ENCODE measurements at places on chromosomes 6 and 20.
A peak's percentile ranks its signal among the peaks of the same experiment; 100 is the strongest.

- DNase-seq = no peak
These were observed 280.6 kb downstream of the SMOC2 start for GRCh38 chr6:168721571-168721970.

DNA sequence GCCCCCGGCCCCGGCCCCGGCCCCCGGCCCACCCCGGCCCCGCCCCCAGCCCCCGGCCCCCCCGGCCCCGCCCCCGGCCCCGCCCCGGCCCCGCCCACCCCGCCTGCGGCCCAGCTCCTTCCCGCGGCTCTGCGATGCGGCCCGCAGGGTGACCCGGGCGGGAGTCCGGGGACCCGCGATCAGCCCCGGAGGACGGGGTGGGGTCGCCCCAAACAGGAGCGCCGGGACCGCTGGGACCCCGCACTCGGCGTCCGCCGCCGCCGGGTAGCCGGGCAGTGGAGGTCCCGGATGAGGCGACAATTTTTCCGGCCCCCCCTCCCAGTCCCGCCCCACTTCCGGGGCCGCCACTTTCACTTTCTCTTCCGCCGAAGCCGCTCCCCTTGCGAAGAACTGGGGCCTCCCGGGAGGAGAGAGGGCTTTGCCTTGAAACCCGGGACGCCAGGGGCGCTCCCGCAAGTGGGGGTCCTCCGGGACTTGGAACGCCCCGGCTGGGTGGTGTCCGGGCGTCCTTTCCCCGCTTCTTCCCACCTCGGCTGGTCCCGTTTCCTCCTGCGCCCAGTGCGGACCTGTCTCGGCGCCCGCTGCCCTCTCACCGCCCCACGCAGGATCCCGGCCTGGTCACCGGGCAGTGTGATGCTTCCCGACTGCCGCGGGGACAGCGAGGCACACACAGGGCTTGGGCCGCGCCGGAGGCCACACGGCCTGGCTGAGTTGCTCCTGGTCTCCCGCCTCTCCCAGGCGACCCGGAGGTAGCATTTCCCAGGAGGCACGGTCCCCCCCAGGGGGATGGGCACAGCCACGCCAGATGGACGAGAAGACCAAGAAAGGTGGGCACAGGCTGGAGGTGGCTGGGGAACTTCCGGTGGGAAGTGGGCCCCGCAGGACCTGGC lies at the start of gene RBCK1:
Gene RBCK1, plus strand, starts transcription at position 347 of the 890 bp plus-strand sequence. Its CDS starts 459 bp downstream, at position 806.
- DNase-seq = peak; percentile 36

- no peak for DNase-seq
These were observed 14.8 kb upstream of the TREM2 start for GRCh38 chr6:41177695-41178094.

- no peak for DNase-seq
These were observed 57.0 kb downstream of the CD40 start for GRCh38 chr20:46175127-46175494.

DNA sequence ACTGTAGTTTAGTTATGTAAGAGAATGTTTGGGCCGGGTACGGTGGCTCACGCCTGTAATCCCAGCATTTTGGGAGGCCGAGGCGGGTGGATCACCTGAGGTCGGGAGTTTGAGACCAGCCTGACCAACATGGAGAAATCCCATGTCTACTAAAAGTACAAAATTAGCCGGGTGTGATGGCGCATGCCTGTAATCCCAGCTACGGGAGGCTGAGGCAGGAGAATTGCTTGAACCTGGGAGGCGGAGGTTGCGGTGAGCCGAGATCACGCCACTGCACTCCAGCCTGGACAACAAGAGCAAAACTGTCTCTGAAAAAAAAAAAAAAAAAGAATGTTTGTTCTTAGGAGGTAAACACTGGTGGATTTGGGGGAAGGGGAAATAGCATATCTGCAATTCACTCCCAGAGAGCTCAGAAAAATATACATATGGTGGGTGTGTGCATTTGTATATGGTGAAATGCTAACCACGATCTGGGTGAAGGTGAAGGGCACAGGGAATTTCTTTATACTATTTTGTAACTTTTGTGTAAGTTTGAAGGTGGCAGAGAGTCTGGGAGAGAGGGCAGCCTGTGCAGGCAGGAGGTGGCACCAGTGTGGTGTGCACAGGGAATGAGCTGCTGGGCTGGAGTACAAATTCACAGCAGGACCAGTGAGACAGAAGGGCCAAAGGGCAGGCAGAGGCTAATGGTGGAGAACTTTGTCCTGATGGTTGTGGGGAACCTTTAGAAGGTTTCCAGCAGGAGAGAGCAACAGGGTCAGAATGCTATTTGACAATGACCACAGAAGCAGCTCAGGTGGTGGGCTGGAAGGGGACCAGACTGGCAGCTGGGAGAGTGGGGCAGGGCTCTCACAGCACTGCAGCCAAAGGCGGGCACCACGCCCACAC lies 42.4 kb downstream of the SSR1 start:
- no peak for DNase-seq

DNA sequence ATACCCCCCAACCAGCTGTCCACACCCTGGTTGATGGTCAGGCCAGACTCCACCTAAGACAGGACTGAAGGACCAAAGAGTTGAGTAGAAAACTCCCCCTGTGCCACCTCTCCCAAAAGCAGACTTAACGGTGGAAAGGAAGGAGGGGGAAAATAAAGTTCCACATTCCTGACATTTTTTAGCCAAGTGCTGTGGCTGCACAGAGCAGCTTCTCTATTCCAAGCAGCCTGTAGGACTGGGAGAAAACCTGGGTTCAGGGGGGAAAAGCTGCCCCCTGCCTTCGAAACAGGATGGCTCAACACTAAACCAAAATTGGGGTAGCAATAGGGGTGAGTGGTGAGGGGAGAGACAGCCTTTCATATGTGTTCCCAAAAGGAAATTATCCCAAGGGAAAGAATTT lies 3.6 kb downstream of the TRAM2 start:
- DNase-seq = no peak

GRCh38 chr6:128892079-128892478 lies 9.1 kb downstream of the LAMA2 start:
- no peak for DNase-seq

- DNase-seq = no peak
These were observed 544 bp upstream of the STK38 start for GRCh38 chr6:36547646-36548400.

DNA sequence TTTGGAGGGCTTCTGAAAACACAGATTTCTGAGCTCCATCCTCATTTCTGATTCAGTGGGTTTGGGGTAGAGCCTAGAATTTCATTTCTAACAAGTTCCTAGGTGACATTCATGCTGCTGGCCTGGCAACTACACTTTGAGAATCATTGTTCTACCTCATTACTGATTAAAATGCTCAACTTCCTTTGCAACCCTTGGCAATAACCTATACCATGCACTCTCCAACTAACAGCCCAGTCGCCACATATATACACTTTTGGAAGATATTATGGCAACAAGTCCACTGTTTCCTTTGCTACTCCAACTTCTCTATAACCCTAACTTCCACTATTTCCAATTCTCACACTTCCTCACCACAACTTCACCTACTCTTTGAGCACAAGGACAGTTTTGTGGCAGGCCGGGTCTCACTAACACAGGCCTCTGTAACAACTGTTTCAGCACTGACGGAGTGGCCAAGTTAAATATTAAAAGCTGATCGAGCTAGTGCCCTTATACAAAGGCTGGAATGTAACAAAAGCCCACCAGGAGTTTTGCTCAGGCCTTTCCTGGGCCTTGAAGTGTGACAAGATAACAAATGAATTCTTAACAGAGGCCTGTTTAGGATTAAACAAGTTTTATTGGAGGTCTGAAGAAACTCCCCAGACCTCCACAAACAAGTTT lies 32.1 kb upstream of the RAB23 start:
- no peak for DNase-seq

- no peak for DNase-seq
These were observed 659.0 kb downstream of the EPM2A start for GRCh38 chr6:145076115-145076841.

DNA sequence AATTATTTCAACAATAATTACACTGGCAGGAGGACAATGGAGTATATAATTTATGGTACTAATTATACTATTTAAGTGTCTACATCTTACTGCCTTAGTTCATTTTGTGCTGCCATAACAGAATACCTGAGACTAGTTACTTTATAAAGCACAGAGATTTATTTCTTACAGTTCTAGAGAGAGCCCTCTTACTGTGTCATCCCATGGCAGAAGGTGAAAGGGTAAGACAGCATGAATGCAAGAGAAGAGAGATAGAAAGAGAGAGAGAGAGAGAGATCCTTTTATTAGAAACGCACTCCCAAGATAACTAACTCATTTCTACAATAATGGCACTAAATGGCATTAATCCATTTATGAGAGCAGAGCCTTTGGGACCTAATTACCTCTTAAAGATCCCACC lies 314.7 kb downstream of the EPM2A start:
- no peak for DNase-seq

DNA sequence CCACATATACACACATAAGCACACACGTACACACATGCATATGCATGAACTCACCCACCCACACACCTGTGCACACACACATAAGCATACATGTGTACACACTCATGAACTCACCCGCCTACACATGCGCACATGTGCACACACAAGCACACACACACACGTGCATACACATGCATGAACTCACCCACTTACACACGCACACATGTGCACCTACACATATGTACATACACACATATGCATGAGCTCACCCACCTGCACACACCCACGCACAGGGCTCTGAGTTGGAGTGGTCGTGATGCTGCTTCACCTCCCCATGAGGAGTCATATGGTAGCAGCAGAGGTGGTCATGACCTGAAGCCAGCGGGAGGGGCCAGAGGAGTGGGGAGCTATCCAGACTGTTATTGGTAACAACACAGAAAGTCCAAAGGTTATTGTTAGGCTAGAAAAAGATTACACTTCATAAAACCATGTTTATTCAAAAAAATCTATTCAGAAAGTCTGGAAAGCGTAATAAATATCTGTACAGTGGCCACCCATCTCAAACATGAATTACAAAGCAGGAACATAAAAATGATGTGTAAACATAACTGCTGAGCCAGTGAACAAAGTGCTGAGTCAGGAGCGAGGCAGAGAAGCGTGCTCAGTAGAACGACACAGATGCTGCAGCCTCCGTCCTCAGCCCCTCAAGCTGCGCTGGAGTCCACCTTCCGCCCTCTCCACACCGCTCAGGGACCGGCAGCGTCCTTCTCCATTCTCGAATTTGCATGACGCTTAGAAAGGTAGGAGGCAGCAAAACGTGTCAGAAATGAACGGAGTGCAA lies 26.4 kb upstream of the MPC1 start:
- no peak for DNase-seq

- no peak for DNase-seq
These were observed 371.9 kb upstream of the CHD6 start for GRCh38 chr20:41989935-41990635.

DNA sequence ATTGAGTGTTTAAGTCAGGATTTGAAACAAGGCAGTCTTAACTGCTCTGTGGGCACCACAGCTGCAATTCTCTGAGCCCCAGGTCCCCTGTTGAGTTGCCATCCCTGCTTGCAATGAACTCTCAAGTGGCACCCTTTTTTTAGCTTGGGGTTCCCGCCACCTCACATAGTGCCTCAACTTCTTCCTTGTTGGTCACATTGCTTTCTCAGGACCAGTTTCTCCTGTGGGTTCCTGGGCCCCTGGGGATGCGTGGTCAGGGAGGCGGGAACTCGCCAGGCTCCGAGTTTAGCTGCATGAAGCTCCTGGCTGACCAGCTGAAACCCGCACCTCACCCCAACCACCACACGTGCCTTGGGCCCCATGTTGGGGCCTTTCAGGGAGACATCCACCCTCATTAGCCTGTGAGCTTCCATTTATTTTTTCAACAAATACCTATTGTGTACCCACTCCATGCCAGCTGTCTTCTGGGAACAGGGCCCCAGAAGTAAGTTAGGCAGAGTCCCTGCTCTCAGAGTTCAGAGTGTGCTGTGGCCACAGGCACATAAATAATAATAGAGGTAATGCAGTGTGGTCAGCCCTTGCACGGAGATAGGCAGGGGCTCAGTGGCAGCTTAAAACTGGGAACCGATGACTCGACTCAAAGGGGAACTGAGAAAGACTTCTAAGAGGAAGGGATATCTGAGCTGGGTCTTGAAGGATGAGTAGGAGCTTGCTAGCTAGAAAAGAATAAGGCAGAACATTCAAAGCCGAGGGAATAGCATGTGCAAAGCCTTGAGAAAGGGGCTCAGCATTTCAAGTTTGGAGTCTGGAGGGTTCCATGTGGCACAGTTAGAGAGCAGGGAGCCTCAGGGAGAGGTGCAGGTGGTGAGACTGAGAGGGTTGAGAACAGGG lies 33.9 kb upstream of the FAM83D start:
- no peak for DNase-seq

- DNase-seq = no peak
These were observed 121.3 kb downstream of the TOX2 start for GRCh38 chr20:44035924-44036323.
